ENCODE measurements at places on chromosomes 5 and 9. TPM values are rescaled to one million over a fixed set of nuclear protein-coding genes. Genes with fewer than 3 reads are reported as not detected.

The BARHL1 gene
- not detected for total RNA-seq

The RAD17 gene
- total RNA-seq, result 18.4 TPM

The PRUNE2 gene
- total RNA-seq, result 8.3 TPM

GRCh38 chr5:64784451-64785025 lies 15.8 kb downstream of the CWC27 start:
- H3K27me3 ChIP-seq, result no peaks in the 10 kb centered on the region
- no peak overlapping the region for H3K4me3 ChIP-seq
- DNase-seq, result peak; percentile 76

DNA sequence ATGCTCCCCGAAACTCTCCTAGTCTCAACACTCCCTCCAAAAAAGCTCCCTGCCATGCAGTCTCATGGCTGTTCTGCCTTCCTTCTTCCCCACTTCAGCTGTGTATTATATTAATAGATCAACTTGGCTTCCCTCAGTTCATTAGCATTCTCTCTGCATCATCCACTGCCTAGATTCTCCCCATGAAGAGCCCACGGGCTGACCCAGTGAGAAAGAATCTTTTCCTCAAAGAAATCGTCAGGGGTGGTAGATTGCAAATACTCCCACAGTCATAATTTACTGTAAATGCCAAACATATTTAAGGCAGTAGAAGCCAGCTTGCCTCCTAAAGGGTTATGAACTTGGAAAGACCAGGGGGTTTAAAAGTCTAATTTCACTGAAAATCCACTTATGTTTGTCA lies 33.5 kb downstream of the GNA14 start:
- DNase-seq, result no peak
- no peak overlapping the region for H3K27ac ChIP-seq
- H3K27me3 ChIP-seq, result no peaks in the 10 kb centered on the region
- H3K36me3 ChIP-seq, result no peaks in the 10 kb centered on the region
- H3K4me3 ChIP-seq, result no peak overlapping the region

DNA sequence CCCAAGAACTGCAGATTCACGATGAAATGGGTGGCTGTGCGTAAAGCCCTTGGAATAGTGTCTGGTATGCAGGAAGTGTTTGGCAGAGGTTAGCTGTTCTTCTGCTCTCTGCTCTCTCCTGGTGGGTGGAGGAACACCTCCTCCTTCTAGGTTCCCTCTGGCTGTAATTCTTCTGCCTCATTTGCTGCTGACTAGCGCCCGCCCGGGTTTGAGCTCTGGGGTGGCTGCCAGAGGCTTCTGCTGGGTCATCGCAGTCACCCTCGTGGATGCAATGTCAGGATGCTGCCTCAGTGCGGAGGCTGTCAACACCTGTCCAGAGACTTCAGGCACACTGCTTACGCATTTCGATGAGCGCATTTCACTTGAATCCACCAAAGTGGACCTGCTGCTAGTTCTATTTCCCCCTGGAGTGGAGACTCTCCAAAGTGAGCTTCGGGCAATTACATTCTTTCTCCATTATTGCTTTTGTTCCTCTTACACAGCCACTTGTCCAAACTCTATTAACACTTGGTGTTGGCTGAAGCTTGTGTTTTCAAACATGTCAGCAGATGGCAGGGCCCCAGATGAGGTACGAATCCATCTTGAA lies 11.7 kb downstream of the DOCK2 start:
- H3K27ac ChIP-seq, result no peak overlapping the region
- no peak overlapping the region for H3K4me3 ChIP-seq
- H3K36me3 ChIP-seq, result no peaks in the 10 kb centered on the region

- DNase-seq, result peak; percentile 52
- H3K4me3 ChIP-seq, result no peak overlapping the region
- no peaks in the 10 kb centered on the region for H3K36me3 ChIP-seq
Observed at GRCh38 chr5:163759000-163759704, 253.7 kb downstream of the MAT2B start.

- H3K4me3 ChIP-seq, result no peak overlapping the region
- no peak for DNase-seq
- no peak overlapping the region for H3K27ac ChIP-seq
- H3K27me3 ChIP-seq, result no peaks in the 10 kb centered on the region
- H3K36me3 ChIP-seq, result no peaks in the 10 kb centered on the region
Observed at GRCh38 chr9:113934167-113934828, 58.2 kb downstream of the ZNF618 start.

Measured in endothelial cell of umbilical vein (primary cell).